NCI-H2171 (cell line): ENCODE measurements at places on chromosomes 6 and 20.
A peak's percentile ranks its signal among the peaks of the same experiment; 100 is the strongest.

GRCh38 chr20:4855555-4855954 is 133.8 kb downstream of the PRND start:
- DNase-seq: no peak

DNA sequence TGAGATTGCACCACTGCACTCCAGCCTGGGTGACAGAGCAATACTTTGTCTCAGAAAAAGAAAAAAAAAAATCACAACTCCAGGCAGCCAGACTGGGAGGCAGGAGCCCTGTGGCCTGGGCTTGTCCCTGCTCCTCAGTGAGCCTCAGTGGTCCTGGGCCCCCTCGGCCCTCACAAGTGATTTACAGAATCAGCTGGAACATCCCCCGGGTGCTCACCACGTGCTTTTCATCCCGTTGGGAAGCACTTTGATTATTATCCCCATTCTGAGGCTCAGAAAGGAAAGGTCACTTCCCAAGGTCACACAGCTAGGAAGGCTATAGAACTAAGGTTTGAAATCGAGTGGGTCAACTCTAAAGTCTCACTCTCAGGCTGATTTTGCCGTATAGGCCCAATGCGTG is 43.1 kb upstream of the TLDC2 start:
- DNase-seq: no peak

- no peak for DNase-seq
Measured at GRCh38 chr6:161919691-161920090, 645.8 kb upstream of the AGPAT4 start.

- DNase-seq: no peak
Measured at GRCh38 chr20:62354811-62355341, 12.2 kb downstream of the LAMA5 start.

- no peak for DNase-seq
Measured at GRCh38 chr6:109490713-109491112, 7.7 kb upstream of the ZBTB24 start.

- no peak for DNase-seq
Measured at GRCh38 chr20:22106308-22106938, 401.0 kb downstream of the PAX1 start.

DNA sequence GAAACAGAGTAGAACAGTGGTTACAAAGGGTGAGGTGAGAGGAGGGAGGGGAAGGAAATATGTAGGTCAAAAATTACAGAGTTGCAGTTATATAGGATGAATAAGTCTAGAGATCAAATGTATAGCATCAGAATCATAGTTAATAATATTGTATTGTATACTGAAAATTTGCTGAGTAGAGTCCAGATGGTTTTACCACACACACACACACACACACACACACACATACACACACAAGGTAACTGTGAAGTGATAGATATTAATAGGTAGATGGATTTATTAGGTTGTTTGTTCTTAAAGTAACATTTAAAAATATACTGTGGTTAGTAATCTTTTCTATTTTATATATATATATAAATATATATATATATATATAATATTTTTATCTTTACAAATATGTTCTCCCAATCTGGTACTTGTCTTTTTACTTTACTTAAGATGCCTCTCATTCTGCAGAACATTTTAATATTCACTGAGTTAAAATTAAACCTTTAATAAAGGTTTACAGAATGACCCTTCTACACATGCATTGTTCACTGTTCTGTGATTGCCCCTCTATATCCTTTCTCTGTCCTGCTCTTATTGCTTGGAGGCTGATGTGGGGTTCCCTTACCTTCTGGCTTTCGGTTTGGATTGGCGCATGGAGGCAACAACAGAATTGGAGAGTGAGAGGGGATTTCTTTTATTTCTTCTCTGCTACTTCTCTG is 408 bp downstream of the PTCHD4 start:
- DNase-seq: no peak

DNA sequence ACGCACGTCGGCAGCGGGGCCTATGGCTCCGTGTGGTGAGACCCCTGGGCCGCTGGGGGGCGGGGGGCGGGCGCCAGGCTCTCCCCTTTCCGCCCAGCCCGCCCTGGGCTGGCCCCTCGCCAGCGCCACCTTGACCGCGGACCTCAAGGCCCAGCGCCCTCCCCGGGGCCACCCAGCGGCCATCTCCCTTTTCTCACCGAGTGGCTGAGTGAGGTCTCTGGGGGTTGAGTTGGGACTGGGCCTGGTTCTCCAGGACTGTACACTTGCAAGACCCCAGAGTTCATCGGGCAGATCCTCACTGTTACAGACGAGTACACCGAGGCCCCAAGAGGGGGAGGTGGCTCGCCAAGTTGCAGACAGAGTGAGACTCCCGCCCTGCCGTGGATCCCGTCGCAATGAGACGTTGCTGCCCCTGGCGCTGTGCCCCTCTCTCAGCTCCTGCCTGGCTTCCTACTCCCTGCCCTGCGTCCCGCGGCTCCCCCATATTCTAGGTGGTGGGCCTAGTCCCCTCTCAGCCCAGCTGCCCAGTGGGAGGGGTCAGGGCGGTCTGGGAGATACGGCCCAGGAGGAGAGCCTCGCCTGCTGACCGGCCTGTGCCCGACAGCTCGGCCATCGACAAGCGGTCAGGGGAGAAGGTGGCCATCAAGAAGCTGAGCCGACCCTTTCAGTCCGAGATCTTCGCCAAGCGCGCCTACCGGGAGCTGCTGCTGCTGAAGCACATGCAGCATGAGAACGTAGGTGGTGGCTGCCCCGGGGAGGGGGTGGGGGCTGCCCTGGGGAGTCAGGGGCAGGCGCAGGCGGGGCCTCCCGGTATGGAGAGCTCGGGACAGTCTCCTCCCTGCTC is 576 bp downstream of the MAPK13 start:
- no peak for DNase-seq

DNA sequence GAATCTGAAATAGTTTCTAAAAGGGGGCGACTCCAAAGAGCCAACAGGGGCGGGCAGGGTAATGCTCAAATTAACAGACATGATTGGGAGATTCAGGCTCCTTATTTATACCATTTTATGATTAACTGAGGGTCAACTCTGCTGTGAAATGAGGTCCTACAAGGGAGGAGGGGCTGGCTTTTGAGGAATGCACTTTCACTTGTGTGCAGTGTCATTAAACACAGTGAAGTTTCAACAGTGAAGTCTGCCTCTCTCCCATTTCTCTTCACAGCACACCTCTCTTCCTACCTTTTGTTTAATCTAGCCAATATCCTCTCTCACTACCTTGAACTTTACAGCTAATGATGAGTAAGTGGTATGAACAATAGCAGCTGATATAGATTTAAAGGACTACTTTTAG is 557.3 kb upstream of the CITED2 start:
- DNase-seq: no peak

GRCh38 chr20:9163251-9163650 is 94.4 kb downstream of the PLCB4 start:
- DNase-seq: no peak

DNA sequence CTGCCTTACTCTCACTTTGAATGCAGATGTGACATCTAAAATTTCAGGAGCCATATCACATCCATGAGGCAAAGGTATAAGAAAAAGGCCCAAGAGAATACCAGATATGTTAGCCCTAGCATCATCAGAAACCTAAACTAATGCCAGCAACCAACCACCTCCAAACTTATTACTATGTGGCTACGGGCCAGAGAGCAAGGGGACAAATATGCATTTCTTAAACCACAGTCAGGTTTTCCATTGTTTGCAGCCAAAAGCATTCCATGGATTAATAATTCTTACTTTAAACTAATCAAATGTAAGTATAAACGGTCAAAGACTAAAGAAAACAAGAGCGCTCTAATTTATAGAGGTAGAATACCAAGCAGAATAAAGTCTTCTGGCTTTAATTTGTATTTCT is 84.7 kb downstream of the TASP1 start:
- no peak for DNase-seq

GRCh38 chr6:19059102-19059501 is 672.0 kb downstream of the RNF144B start:
- peak; percentile 8 for DNase-seq

DNA sequence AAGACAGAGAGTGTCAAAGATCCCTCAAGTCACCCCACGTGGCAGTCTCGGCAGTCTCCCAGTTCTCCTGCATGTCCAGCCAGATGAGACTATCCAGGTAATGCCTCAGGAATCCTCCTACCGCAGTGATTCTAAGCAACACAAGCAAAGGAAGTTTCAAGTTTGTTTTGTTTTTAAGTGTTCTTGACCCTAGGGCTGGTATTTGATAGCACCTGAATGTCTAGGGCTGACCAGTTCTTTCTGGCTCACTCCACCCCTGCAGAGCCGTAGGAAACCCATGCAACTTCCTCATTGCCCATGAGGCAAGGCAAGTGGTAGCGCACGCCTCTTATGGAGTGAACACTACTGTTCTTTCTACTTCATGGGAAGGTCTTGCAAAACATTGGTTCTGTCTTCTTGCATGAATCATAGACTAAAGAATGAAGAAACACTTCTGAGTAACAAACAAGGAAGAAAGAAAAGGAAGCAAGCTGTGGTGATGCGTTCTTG is 24.8 kb upstream of the FOXQ1 start:
- no peak for DNase-seq

DNA sequence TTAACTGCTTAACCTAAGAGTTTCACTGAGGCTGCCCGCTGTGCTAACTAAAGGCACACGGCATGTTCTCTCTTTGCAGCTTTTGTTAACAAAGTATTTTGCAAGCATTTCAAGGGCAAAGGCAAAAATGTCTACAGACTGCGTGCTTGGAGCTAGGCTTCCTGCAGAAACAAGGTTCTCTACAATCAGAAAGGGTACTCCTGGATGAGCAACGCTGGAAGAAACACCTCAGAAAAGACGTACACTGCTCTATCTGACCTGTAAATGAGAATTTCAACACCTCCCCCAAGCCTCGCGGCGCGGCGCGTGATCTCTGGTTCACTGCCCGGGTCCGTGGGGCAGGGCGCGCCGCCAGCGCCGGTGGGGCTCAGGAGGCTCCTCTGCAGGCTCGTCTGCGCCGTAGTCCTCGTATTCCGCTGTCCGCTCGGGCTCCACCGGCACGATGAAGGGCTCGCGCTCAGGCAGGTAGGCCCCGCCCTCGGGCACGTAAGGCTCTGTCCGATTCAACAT is 120.9 kb downstream of the COL12A1 start:
- DNase-seq: no peak

- no peak for DNase-seq
Measured at GRCh38 chr20:59579404-59580145, 24.8 kb upstream of the PHACTR3 start.

DNA sequence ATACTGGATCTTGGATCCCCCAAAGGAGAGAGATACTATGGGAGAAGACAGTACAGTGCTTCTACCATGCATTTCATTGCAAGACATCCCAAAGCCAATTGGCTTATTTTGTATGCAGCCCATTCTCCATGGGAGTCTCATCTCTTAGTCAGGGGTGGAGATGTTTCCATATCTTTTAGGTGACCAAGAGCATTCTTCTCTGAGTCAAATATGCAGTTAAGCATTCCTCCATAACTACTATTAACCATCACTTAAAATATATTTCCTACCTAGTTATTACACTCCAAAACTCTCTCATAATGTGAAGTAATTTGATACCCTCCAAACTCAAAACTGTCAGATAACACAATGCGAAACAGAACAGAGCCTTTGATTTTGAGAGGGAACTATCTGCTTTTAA is 542.6 kb downstream of the HDGFL1 start:
- no peak for DNase-seq

- DNase-seq: no peak
Measured at GRCh38 chr6:157335829-157336228, 12.5 kb upstream of the TMEM242 start.

- peak; percentile 90 for DNase-seq
Measured at GRCh38 chr6:33235221-33235634, 26.9 kb downstream of the RING1 start.

DNA sequence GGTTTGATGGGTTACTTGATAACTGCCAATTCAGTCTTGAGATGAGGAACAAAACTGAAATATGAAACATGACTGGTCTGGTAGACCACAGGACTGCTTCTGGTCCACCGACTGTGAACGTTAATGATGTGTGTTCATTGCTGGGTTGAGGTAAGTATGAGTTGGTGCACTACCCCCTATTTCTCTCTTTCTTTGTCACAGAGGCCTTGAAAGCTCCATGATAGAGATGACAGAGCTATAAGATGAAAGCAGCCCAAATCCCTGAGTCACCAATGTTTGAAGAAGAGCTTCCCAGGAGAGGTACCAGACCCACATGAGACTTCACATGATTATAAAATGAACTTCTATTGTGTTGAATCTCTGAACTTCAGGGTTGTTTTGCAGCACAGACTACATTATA is 555.5 kb downstream of the PTPRT start:
- DNase-seq: no peak

GRCh38 chr6:134436281-134436815 is 118.4 kb upstream of the SGK1 start:
- DNase-seq: no peak

GRCh38 chr20:60055740-60056139 is 97.5 kb downstream of the CDH26 start:
- no peak for DNase-seq

- DNase-seq: peak; percentile 86
Measured at GRCh38 chr6:20706238-20706938, 172.1 kb downstream of the CDKAL1 start.

DNA sequence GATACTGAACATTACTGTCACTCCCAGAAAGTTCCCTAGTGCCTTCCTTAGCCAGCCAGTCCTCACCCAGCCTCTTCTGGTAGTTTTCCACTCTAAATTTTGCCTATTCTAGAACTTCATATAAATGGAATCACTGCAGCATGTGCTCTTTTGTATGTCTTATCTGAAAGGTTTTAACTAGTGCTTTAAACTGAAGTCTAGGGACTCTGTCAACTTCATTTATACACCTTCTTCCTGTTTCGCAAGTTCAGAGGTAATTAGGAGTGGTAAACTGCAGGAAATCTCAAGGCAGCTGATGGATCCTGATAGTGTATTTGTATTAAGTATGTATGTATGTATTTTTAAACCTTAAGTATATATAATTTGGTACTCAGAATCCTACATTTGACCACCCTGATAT is 94.3 kb downstream of the TCP11 start:
- DNase-seq: no peak

DNA sequence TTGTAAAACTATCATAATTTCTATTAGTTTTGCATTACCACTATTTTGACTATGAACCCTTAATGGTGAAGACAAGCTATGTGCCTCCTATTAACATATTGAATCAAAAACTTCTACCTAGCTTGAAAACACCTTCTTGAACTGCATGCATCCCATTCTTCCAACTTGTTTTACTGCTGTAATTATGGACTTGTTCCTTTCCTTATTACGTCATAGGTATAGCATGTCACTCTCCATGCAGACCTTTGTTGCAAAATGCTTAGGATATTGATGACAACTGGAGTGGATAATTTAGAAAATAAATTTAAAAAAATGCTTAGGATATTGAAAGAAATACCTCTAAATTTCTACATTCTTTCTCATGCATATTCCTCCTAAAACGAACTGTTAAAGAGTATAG is 219.3 kb downstream of the KCNQ5 start:
- DNase-seq: no peak
